Foreskin keratinocyte (primary cell): ENCODE measurements at places on chromosomes 1 and 21. TPM values are rescaled to one million over a fixed set of nuclear protein-coding genes. Genes with fewer than 3 reads are reported as not detected.

DNA sequence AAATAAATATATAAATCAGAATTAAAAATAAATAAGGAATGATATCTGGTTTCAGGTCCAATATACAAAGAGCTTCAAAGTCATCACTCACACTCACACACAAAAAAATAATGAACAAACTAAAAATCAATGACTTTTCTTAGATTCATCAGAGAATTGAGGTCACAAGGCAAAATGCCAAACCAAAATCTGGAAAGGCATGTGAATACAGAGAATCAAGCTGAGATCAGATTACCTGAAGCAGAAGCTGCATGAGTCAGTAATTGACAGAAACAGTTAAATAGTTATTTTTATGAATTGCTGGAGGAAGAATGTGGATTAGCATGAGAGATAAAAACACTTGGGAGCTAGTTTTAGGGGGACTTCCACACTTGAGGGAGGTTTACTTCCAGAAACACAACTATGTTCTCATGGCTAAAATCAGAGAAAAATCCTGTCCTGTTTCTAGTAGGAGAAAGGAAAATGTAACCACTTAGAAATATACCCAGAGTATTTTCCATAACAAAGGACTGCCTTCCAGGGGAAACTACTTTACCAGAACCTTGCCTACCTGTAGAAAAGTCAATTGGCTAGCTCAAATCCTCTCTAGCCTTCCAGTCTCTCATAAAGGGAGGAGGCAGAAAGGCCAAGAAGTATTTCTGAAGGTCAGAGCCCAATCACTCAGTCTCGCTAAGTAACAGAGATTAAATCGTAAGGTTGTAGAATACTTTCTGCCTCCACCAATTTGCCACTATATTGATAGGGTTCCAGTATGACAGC lies 536.6 kb upstream of the NR5A2 start:
- DNase-seq, result peak; percentile 81

DNA sequence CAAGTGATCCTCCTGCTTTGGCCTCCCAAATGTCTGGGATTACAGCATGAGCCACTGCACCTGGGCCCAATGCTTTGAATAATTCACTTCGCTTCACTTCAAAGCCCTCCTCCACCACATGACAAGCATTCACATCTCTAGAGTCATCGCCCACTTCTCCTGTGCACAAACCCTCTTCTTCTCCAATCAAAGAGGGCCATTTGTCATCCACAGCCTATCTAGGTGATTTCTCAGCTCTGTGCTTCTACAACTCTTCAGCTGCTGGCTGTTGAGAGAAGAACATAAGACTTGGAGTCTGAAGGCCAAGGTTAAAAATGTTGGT lies 20.1 kb upstream of the PSMB2 start:
- no peak for DNase-seq

Gene DMAP1
- polyA plus RNA-seq, result 30.2 and 31.4 TPM in 2 replicates

Gene FLG2
- 0.03 and 0.04 TPM in 2 replicates for polyA plus RNA-seq

Gene LCE3C
- 0.51 TPM in 1 of 2 replicates, not detected in the other for polyA plus RNA-seq
